ENCODE measurements at places on chromosomes 1 and 21.

- H3K27me3 ChIP-seq = no peaks in the 10 kb centered on the region
- no peak overlapping the region for H3K27ac ChIP-seq
- no peaks in the 10 kb centered on the region for H3K4me1 ChIP-seq
Measured at GRCh38 chr1:70190180-70190579, 15.2 kb downstream of the LRRC40 start.

DNA sequence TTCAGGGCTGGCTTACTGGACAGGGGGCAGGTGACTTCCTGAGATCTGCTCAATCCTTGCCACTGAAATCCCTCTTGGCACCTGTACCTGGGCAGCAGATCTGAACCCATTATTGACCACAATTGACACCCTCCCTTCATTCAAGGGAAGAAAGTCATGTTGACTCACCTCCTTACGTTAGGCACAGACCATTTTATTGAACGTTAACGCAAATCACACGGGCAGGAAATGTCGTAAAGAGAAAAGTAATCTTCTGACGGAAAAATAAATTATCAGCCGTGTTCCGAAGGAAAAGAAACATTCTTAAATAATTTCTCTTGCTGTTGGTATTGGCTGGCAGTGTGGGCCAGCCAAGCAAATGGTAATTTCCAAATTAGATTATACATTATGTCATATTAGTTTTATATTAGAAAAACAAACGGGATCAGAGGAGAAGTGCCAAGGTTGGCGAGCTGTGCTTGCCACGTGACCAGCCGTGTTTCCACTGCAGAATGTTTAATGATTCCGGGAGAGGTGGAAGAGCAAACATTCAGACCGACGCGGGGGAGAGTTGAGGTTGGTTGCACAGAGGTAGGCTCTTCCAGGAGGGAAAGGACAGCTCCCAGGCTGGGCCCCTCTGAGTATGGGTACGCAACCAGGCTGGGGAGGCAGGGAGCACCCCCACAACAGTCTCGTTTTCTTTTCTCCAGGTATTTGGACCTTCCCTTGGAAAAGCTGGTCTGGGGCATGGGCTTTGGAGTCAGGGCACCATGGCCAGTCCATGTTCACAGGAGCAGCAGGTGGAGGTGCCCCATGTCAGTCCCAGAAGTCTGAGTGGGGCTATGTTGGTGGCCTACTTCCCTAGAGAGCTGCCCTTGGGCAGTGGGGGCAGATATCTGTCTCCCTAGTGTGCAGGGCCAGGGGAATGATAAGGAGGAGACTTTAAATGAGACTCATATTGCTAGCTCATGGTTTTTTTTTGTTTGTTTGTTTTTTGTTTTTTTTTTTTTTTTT is 121.1 kb downstream of the FOXD2 start:
- H3K4me3 ChIP-seq = no peak overlapping the region
- H3K36me3 ChIP-seq = no peaks in the 10 kb centered on the region
- peaks cover 14% of the 10 kb centered on the region for H3K27me3 ChIP-seq
- peaks cover 7% of the 10 kb centered on the region for H3K4me1 ChIP-seq

DNA sequence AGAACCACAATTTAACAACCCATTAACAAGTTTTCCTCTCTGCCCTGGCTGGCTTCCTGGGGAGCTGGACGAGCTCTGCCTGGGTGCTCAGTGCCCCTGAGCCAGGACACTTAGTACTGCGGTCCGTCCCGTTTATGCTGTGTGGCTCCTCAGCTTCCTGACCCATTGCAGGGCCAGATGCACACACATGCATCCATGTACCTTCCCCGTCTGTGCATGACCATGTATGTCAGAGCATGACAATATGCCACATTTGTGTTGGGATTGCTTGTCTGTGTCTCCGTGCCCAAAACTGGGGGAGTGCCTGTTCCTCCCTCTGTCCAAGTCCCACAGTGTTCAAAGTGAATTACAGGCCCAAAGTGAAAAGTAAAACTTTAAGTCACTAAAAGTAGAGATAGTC is 9.7 kb upstream of the TFF3 start:
- H3K27ac ChIP-seq = no peak overlapping the region
- DNase-seq = no peak
- no peak overlapping the region for H3K4me3 ChIP-seq
- no peaks in the 10 kb centered on the region for H3K4me1 ChIP-seq

DNA sequence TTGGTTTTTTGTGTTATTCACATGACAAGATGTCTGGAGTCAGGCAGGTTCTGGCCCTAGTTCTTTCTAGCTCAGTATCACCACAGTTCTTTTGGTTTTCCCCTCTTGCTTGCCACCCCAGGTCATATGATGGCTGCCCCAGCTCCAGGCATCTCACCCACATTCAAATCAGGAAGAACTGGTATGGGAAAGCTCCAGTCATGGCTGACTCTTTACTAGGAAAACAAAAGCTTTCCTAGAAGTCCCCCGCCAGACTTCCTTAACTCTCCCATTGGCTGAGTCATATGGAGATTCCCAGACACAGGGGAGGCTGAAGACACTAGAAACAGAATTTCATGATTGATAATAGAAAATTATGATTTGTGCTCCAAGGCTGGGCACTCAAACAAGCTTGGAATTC is 22.1 kb upstream of the EYA3 start:
- H3K4me1 ChIP-seq = no peaks in the 10 kb centered on the region
- no peak for DNase-seq
- H3K36me3 ChIP-seq = no peaks in the 10 kb centered on the region
- peak overlapping the region; percentile 87 for H3K27ac ChIP-seq
- H3K4me3 ChIP-seq = no peak overlapping the region
- no peaks in the 10 kb centered on the region for H3K27me3 ChIP-seq

DNA sequence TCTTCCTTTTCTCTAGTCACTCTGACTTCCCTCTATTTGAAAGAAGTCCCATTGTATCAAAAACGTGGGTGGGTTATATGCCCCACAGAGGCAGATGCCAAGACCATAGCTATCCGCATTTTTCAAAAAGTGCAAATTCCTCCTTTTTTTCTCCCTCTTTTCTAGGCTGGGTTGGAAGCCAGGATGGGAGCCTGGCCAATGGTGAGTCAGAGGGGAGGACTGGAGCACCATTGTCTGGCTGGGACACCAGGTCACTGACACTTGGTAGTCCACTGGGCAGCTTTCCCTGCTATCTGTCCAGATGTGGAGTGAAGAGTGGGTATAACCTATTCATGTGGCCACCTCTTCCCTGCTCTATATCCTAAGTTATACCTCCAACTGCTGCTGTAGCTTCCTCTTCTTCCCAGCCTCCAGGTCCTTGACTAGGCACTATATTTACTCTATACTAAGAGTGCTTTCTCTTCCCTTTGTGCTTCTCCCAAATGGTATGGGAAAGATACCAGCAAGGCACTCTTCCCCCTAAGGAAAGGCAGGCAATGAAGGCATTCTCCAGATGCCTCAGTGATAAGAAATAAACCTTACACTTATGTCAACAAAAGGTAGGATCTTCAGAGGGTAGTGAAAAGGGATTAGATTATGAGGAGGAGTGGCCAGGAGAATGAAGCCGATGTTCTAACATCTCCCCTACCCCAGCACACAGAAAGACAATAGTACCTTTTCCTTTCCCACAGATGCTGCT is 12.9 kb downstream of the PI4KB start:
- H3K27me3 ChIP-seq = no peaks in the 10 kb centered on the region
- H3K4me3 ChIP-seq = no peak overlapping the region
- peak; percentile 78 for DNase-seq
- peaks cover 10% of the 10 kb centered on the region for H3K36me3 ChIP-seq

- H3K36me3 ChIP-seq = no peaks in the 10 kb centered on the region
- H3K27me3 ChIP-seq = no peaks in the 10 kb centered on the region
- no peak for DNase-seq
- no peaks in the 10 kb centered on the region for H3K4me1 ChIP-seq
Measured at GRCh38 chr1:109314795-109315194, 8.0 kb upstream of the MYBPHL start.

DNA sequence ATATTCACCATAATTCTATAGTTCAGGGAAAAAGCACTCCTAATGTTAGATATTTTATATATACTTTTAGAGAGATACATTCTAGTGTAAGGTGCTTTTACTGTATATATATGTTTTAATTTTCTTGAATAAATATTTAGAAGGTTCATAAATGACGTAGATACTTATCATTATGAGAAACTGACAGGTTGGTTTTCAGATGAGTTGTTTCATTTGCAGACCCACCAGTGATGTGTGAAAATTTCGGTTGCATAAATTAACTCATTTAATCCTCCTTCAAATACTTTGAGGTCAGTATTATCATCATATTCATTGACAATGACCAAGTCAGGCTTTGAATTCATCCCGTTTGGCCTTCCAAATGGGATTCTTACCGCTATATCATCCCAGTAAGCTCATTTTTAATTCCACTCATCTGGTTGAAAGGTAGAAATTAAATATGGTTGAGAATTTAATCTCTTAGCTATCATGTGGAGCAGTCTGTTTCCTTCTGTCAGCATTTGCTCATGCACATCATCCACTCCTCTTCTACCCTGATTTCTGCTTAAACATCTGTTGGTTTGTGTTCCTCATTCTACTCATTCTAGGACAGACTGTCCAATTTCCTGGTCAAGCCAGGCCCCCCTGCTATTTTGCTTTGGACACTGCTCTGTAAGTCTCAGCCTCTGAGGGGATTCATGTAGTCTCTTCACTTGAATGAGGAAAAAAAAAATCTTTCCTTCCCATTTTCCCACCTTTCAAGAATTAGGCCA is 1156.6 kb downstream of the PLA2G4A start:
- H3K27me3 ChIP-seq = no peaks in the 10 kb centered on the region
- H3K36me3 ChIP-seq = no peaks in the 10 kb centered on the region
- no peak overlapping the region for H3K27ac ChIP-seq
- no peak for DNase-seq
- no peaks in the 10 kb centered on the region for H3K4me1 ChIP-seq

DNA sequence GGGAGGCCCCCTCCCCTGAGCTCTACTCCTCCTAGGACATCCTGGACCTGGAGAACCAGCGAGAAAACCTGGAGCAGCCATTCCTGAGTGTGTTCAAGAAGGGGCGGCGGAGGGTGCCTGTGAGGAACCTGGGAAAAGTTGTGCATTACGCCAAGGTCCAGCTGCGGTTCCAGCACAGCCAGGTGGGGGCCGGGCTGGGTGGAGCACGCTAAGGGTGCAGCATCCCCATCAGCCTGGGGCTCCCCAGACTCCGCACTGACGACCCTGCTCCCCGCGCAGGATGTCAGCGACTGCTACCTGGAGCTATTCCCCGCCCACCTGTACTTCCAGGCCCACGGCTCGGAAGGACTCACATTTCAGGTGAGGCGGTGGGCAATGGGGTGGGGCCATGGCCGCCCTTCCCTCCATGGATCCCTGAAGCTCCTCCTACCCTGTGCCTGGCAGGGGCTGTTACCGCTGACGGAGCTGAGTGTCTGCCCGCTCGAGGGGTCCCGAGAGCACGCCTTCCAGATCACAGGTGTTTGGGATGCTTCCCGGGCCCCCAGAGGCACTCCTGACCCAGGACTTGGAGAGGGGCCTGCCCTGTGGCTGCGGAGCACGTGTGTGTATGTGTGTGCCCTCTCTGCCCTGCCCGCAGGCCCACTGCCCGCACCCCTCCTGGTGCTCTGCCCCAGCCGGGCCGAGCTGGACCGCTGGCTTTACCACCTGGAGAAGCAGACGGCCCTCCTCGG is 4.1 kb downstream of the PLEKHN1 start:
- H3K4me3 ChIP-seq = no peak overlapping the region
- H3K36me3 ChIP-seq = no peaks in the 10 kb centered on the region
- H3K27me3 ChIP-seq = peaks cover 14% of the 10 kb centered on the region
- H3K4me1 ChIP-seq = peaks cover 15% of the 10 kb centered on the region

DNA sequence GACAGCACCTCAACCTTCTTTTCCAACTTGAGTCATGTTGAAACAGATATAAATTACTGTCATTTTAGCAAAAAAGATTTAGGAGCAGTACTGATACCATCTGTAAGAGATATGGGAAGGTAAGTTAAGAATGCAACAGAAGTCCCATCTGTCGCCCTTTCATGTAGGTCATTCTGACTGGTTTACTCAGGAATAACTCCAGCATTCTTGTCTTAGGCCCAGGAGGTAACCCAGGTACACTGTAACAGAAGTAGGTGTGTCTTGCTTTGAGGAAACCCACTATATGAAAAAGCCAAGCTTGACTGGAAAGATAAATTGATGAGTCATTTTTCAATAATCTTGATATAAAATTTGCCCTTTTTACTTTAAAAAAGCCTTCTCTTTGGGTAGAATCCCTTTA is 35.4 kb downstream of the PGM1 start:
- no peaks in the 10 kb centered on the region for H3K27me3 ChIP-seq
- H3K4me1 ChIP-seq = peaks cover 31% of the 10 kb centered on the region
- no peak overlapping the region for H3K27ac ChIP-seq
- H3K36me3 ChIP-seq = peaks cover 40% of the 10 kb centered on the region
- no peak for DNase-seq
